CMK (cell line): ENCODE measurements at places on chromosomes 1 and 21.
A peak's percentile ranks its signal among the peaks of the same experiment; 100 is the strongest.

GRCh38 chr1:228289996-228290881 is 82.4 kb downstream of the OBSCN start:
- DNase-seq = no peak

GRCh38 chr1:212612041-212612961 is 3.7 kb downstream of the ATF3 start:
- DNase-seq = no peak

DNA sequence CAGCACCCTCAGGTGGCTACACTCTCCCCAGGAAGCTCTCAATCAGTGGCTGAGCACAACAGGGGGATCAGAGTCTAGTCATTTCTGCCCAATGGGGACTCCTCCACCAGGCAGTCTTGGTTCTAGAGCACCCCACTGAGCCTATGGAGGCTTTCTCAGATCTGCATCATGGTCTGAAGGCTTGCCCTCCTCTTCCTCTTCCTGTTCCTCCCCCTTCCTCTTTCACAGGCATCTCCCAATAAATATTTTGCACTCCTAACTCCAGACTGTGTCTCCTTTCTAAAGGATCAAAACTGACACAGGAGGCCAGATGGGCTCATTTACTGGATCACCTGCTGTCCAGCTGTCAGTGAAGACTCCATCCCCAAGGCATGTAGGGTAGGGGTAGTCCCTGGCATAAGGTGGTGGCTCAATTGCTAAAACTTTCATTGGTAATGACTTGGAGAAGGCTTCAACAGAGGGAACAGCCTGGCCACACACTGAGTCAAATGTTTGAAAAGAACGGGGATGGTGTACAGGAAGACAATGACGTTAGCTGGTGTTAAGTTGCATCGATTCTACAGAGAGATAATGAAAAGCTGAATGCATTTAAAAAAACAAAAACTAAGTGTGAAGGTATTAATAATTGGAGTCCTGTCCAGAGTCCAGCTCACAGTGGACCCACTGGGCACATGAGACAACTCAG is 84.2 kb upstream of the SLC2A1 start:
- no peak for DNase-seq

- DNase-seq = no peak
Observed at GRCh38 chr1:91680556-91681155, 180.0 kb downstream of the CDC7 start.

DNA sequence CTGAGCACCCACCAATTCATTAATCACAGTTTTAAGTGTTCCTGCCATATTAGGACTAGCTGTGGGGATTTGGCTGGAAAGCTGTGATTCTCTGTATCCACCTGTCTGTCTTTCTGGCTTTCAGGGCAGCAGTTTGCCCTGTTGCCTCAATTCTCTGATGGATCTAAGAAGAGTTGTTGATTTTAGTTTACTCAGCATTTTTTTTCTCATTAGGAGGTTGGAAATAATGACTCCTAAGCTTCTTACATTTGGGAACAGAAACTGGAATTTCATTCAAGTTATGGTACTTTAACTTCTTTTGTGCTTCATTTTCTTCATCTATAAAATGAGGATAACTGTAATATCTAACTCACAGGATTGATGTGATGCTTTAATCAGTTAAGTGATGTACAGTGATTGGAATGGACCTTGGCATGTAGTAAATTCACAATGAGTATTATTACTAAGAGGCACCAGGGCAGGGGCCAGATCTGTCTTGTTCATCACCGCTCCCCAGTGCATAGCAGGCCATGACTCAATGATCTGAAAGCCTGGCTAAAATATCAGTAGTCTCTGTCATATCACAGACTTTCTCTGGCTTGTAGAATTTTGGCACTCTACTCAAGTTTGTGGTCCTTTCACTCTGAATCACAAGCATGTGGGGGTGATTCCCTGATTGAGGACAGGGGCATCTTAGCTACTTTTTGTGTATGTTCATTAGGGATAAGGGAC is 51.4 kb upstream of the GREM2 start:
- DNase-seq = no peak

DNA sequence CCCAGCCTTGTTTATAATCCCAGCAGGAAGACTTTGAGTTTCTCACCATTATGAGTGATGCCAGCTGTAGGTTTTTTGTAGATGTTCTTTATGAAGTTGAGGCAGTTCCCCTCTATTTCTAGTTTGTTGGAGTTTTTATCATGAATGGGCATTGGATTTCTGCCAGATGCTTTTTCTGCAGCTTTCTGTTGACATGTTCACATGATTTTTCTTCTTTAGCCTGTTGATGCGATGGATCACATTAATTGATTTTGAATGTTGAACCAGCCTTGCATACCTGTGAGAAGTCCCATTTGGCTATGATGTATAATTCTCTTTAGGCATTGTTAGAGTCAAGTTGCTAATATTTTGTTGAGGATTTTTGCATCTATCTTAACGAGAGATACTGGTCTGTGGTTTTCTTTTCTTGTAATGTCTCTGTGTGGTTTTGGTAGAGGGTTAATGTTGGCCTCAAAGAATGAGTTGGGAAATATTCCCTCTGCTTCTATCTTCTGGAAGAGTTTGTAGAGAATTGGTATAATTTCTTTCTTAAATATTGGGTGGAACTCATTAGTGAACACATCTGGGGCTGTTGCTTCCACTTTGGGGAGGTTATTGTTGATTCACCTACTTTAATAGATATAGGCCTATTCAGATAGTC is 33.2 kb downstream of the ZBTB40 start:
- DNase-seq = no peak

DNA sequence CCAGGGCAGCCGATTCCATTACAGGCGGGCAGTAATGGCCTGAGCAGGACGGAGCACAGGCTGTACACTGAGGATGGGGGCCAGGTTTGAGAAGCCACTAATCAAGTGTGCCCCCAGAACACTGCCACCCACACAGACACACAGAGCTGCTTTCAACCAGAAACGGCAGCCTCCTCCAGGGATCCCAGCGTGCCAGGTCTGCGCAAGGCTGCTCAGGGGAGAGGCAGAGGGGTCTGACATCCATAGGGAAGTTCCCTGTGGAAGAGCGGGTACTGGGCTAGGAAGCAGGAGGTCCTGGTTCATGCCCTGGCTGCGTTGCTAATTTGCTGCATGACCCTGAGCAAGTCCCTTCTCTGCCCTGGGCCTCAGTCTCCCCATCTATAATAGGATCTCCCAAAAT is 26.1 kb upstream of the ALDH4A1 start:
- DNase-seq = no peak

DNA sequence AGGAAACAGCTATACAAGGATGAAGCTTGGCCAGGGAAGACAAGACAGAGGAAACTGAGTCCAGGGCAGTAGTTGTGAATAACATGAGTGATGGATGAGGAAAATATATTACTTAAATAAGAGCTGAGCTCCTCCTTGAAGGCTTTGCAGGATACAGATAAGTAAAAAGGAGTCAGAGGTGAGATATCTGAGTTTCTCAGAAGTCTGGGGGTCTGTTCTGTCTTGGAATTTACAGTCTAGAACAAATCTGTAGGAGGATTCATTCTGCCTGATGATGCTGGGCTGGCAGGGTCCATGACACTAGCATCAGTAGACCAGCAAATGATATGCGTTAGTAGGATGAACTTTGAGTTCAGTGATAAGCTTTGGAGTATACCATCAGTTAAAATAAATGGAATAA is 266.1 kb upstream of the POGK start:
- DNase-seq = no peak

DNA sequence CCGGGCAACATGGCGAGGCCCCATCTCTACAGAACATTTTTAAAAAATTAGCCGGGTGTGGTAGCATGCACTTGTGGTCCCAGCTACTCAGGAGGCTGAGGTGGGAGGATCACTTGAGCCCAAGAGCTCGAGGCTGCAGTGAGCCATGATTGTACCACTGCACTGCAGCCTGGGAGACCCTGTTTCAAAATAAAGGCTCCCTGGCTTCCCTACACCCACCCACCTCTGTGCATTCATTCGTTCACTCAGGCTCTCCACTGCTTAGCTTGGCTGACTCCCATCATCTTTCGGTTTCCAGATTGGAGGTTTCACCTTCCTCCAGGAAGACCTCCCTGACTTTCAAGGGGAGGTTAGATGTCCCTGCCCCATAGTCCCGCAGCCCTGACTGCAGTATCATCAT is 14.2 kb downstream of the KIAA2013 start:
- DNase-seq = no peak

DNA sequence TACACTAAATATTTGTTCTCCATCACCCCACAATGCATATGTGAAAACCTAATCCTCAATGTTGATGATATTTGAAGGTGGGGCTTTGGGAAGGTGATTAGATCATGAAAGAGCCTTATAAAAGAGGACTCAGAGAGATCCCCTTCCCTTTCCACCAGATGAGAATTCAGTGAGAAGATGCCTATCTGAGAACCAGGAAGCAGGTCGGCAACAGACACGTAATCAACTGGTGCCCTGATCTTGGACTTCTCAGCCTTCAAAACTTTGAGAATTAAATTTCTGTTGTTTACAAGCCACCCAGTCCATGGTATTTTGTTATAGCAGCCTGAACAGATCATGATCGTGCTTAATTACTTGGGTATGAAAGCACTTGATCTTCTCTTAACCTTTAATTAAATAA is 329.4 kb downstream of the KCNT2 start:
- DNase-seq = no peak

DNA sequence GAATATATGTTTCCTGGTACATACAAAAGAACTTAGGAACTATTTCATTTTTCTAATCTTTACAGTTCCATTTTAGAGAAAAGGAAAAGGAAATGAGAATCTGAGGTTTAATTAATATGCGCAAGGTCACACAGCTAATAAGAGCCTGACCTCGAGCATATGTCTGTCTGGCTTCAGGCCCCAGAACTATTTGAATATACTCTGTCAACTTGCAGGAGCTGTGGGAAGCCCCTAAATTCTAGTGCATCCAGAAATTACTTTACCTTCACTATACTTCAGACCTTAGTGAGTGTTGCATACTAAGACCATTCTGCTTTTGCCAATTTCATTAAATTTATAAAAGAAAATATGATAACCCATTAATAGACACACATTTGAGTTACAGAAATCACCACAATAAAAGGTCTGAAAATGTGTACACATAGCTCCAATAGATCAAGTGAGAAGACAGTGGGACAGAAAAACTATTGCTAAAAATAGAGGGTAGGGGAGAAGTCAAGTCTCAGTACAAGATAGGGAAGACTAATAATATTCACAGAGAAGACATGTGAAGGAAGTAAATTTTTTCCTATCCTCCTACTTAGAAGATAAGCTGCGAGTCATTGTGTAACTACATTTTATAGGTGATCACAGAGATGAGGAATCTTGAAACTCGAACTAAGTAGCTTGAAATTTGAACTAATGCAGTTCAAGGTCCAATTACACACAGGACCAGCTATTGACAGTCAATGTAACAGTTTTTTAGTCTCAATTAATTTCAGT is 3.8 kb downstream of the RGS13 start:
- no peak for DNase-seq

- no peak for DNase-seq
Observed at GRCh38 chr1:1869469-1869868, 21.4 kb downstream of the GNB1 start.

- no peak for DNase-seq
Observed at GRCh38 chr1:243315893-243316292, 60.1 kb downstream of the SDCCAG8 start.

DNA sequence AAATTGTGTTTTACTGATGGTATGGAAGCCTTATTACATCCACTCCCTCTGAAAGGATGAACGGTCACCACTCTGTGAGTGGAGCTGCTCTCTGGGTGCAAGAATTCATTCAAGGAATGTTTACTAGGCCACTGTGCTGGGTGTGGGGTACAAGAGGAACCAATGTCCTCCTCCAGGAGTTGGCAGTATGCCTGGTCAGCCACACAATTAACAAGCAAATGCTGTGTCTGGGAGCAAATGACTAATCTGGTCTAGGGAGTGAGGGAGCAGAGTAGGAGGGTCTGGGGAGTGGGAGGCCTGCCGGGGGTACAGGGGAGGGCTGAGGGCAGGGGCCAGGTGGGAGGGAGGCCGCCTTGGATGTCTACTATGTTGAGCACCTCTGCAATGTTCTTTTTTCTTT is 27.2 kb upstream of the TDRD10 start:
- DNase-seq = no peak

DNA sequence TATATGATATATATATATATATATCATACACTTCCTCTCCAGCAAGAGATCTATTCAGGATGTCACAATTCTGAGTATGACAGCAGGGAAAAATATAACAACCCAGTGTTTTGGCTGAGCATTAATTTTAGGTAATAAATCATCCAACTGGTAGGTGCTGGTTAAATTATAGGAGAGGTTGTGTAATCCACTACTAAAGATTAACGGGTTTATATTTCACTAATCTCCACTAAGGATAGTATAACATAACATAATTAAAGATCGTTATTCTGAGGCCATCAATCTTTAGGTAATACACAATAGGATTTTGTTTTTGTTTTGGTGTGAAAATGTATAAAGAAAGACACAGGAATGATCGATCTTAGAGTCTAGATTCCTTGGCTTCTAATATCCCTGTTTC is 102.2 kb downstream of the COQ8A start:
- DNase-seq = no peak

- DNase-seq = peak; percentile 58
Observed at GRCh38 chr1:58895559-58896145, 111.8 kb upstream of the JUN start.

GRCh38 chr1:68232289-68233148 is at the start of gene WLS:
Gene WLS, minus strand, starts transcription at chr1:68232523. Its CDS starts 224 bp downstream, at chr1:68232299.
- DNase-seq = no peak

DNA sequence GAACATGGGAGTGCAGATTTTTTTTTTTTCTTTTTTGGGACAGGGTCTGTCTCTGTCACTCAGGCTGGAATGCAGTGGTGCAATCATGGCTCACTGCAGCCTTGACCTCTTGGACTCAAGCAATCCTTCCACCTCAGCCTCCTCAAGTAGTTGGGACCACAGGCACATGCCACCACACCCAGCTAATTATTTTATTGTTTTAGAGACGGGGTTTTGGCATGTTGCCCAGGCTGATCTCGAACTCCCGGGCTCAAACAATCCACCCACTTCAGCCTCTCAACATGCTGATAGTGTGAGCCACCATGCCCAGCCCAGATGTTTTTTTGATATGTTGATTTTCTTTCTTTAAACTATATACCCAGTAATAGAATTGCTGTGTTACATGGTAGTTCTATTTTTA is 57.7 kb downstream of the RGSL1 start:
- DNase-seq = no peak

DNA sequence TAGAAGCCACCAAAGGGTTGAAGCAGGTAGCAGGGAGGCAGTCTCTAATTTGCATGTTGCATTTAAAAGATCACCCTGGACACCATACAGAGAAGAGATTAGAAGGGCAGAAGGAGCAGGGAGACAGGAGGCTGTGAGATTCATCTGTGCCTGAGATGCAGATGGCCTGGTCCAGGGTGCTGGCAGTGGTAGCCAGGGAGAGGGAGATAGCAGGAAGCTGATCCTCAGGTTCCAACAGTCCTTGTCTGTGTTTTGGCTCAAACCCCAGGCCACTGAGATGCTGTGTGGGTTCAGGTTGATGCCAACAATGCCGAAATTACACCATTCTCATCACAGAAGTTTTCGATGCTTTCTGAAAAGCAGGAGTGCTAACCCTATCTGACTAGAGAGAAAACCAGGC is 113.7 kb downstream of the KAZN start:
- no peak for DNase-seq
